Endothelial cell (in vitro differentiated cells): ENCODE measurements at places on chromosomes 5 and 9.
A peak's percentile ranks its signal among the peaks of the same experiment; 100 is the strongest.

GRCh38 chr5:94830520-94830919 lies 212.1 kb downstream of the SLF1 start:
- DNase-seq = no peak

DNA sequence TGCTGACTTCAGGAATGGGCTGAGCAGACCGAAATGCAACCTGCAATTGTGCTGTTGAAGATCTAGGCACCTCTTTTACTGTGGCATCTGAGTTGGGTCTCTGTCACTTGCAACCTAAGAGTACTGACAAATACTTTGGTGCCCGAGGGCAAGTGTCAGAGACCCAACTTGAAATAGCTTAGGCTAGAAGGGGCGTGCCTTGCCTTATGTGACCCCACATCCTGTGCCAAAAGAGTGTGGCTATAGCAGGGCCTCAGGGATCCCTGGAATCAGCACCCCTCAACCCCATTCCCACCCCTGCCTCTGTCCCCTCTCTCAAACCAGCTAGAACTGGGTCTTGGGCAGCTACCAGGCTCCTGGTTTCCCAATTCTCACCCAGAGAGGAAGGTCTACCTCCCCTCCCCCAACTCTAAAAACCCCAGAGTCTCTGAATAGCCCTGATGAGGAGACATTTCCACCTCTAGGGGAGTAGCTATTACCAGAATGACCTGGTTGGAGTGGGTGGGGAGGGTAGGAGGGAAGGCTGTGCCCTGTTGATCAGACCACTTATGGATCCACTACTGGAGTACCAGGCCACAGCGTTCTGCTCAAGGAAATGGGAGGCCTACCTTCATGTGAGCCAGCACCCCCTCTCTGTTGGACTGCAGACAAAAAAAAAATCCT lies 17.5 kb downstream of the RAI14 start:
- DNase-seq = no peak

- no peak for DNase-seq
Observed at GRCh38 chr5:110956280-110956912, 115.1 kb upstream of the TSLP start.

DNA sequence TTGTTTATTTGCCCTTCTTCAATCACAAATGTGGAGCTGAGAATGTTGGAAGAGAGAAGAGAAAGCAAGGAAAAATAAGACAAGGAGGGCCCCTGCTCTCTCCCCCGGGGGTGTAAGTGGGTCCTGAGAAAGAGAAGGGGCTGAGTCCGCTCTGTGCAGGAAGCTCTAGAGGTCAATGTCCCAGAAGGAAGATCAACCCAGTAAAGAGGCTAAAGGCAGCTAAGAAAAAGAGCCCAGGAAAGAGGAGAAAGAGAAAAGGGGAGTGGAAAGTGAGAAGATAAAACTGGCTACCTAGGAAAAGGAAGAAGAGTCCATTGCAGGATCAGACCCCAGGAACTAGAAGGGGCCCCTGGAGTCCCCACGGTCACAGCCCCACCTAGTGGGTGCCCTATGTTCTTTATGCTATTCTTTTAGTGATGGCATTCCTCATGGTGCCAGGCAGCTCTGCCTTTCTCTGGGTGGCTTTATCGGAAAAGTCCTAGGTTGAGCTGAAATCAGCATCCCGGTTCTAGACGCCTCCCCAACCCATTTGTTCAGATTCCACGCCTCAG lies 583.4 kb downstream of the ACTL7B start:
- peak; percentile 34 for DNase-seq

GRCh38 chr5:1948111-1948510 lies 65.4 kb upstream of the IRX4 start:
- peak; percentile 42 for DNase-seq

DNA sequence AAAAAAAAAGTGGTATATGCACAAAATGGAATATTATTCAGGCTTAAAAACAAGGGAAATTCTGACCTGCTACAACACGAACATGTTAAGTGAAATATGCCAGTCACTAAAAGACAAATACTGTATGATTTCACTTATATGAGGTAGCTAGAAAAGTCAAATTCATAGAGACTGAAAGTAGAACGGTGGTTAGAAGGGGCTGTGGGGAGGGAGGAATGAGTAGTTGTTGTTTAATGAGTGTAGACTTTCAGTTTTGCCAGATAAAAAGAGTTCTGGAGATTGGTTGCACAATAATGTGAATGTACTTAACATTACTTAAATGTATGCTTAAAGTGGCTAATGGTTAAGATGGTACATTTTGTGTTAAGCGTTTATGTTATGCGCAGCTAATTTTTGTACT lies 79.5 kb upstream of the IL12B start:
- DNase-seq = no peak

- no peak for DNase-seq
Observed at GRCh38 chr5:179287631-179288030, 57.6 kb downstream of the ADAMTS2 start.
